ENCODE measurements at places on chromosomes 1 and 21.

- no peak for DNase-seq
These were observed 118.8 kb upstream of the IVNS1ABP start for GRCh38 chr1:185435696-185436379.

DNA sequence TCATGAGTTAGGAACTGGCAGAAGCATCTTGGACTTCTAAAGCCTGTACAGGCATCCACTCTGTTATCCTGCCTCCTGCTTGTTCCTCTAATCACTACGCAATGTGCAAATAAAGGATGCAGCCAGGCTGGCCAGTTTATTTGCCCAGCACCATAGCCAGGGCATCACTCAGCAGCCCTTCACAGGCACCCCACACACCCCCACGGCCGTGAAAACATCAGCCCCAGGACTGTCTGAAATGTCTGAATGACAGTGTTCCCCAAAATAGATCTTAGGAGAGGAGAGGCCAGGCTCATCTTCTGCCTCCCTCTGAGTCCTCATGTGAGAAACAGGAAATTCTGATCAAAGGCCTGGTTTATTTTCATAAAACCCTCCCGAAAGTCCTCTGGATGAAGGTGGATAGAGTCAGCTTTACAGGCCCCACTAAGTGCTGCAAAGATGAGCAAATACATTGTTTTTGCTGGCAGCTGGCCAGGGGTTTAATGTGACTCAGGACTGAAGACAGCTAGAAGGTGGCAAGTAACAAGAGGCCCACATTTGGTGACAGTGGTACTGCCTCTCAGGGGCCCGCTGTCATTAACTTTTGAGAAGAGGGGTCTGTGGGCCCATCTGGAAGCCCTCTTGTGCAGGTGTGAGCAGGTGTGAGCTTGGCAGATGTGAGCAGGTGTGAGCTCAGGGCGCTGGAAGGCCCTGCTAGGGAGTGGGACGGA is 32.9 kb downstream of the GRHL3 start:
- DNase-seq: peak; percentile 61

DNA sequence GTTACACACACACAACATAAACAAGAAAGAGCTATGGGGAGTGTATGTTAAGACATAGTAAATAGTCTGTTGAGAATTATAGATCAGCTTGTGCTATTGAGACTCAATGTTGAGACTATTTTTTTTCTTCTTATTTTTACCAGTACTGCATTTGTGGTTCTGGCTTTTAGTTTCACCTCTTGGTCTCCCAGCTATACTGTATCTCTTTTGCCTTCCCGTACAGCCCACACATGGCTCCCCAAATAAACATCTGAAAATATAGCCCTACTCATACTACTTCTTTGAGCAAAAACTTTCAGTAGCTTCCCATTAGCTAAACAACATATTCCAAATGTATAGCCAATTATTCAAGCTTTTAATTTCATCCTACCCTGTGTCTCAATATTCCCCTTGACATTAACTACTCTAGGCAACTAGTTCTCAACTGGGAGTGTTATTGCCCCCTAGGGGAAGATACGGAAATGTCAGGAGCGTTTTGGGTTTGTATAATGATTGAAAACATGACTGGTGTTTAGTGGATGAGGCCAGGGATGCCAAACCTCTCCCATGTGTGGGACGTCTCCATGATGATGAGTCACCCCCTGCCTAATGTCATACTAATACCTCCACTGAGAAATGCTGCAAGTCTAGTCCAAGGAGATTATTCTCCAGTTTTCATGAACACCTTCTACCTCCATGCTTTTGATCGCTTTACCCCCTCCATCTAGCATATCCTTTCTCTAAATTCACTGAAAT is 6.8 kb downstream of the RPE65 start:
- DNase-seq: peak; percentile 63

GRCh38 chr1:38558500-38559445 is 300.8 kb downstream of the RRAGC start:
- no peak for DNase-seq

GRCh38 chr1:159055181-159055641 is 21.4 kb downstream of the AIM2 start:
- DNase-seq: no peak

DNA sequence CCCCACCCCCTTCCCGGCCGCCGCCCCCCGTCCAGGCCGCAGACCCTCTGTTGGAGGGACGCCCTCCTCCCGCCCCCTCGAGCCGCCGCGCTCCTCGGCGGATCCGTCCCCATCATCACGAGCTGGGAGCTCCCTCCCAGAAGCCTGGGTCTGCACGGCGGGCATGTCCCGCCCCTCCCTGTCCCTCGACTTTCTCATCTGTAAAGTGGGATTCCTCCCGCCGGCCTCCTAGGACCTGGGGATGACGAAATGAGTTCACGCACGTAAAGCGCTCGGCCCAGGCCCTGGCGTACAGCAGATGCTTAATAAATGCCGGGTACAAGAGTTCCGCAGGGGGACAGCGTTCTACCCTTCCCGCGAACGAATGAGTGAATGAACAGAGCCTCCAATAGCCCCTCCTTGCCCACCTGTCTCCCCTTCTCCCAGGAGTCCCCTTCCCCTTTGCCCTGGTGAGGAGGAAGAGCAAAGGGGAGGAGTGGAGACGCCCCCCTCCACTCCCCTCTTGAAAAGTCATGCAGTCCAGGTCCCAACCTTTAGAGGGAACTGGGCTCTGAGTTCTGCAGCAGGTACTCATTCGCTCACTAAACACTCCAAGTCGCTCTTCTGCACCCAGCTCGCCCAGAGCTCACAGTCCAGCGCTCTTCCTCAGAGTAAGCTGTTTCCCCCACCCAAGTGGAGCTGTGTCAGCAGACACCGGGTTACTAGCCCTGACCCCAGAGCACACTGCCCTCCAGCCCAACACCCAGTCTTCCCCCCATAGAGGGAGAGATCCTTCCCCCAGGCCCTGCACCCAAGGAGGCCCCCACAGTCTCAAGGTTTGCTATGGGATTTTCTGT is 16.8 kb downstream of the RAP1GAP start:
- DNase-seq: no peak

GRCh38 chr1:185050823-185051451 is 5.6 kb downstream of the RNF2 start:
- no peak for DNase-seq

- no peak for DNase-seq
These were observed 44.8 kb downstream of the DHRS3 start for GRCh38 chr1:12573015-12573825.

GRCh38 chr1:42319128-42319851 is 15.7 kb downstream of the FOXJ3 start:
- peak; percentile 81 for DNase-seq

- no peak for DNase-seq
These were observed 39.2 kb downstream of the NSL1 start for GRCh38 chr1:212752252-212752933.

GRCh38 chr21:16181018-16181417 is 451.2 kb downstream of the USP25 start:
- DNase-seq: peak; percentile 45

GRCh38 chr1:246081138-246081702 is 425.9 kb downstream of the SMYD3 start:
- DNase-seq: no peak

DNA sequence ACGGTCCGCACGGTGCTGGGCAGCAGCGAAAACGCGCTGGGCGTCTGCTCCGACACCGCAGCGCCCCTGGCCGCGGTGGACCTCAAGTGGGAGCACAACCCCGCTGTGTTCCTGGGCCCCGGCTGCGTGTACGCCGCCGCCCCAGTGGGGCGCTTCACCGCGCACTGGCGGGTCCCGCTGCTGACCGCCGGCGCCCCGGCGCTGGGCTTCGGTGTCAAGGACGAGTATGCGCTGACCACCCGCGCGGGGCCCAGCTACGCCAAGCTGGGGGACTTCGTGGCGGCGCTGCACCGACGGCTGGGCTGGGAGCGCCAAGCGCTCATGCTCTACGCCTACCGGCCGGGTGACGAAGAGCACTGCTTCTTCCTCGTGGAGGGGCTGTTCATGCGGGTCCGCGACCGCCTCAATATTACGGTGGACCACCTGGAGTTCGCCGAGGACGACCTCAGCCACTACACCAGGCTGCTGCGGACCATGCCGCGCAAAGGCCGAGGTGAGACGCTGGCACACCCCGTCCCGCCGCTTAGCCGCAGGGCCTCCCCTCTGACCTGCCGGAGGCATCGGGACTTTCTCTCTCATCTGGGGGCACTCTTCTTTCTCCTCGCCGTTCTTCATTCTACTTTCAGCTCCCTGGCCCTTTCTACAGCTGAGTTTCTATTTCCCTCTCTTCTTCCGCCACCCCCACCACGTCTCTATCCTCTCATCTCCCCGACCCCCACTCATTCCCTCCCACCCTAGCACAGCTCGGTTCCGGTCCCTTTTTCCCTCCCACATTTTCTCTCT is 1.0 kb downstream of the NPR1 start:
- DNase-seq: no peak

DNA sequence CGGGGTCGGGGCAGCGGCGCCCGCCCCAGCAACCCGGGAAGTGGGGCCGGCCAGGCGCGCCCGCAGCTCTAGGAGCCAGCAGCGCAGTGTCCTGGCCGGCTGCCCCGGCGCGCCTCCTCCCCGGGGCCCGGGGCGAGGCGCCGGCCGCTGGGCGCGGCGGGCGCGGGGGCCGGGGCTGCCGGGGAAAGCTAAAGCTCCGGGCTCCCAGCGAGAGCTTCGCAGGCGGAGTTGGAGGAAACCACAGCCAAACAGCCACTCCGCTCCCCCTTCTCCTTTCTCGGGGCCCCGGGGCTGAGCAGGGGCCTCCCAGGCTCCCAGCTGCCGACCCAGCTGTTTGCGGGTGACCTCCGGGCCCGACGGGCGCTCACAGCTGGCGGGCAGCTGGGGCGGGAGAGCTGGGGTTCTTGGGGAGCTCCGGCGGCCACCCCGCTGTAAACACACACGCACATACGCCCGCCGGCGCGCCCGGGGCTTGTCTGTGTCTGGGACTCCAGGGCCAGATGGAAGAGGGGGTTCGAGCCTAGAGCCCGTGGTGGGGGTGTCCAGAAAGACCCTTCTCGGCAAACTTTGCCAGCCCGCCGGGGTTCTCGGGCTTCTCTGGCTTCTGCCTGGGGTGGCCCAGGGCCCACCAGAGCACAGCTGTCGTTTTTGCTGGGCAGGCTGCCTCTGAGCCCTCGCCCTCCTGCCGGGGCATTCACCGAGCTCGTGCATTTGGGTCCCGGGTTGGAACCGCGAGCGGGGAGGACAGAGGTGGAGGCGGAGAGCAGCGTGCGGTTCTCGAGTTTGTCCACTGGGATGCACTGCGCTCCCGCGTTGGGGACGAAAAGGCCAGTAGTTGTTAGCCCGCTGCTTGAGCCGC is 1.5 kb downstream of the AJAP1 start:
- peak; percentile 75 for DNase-seq

DNA sequence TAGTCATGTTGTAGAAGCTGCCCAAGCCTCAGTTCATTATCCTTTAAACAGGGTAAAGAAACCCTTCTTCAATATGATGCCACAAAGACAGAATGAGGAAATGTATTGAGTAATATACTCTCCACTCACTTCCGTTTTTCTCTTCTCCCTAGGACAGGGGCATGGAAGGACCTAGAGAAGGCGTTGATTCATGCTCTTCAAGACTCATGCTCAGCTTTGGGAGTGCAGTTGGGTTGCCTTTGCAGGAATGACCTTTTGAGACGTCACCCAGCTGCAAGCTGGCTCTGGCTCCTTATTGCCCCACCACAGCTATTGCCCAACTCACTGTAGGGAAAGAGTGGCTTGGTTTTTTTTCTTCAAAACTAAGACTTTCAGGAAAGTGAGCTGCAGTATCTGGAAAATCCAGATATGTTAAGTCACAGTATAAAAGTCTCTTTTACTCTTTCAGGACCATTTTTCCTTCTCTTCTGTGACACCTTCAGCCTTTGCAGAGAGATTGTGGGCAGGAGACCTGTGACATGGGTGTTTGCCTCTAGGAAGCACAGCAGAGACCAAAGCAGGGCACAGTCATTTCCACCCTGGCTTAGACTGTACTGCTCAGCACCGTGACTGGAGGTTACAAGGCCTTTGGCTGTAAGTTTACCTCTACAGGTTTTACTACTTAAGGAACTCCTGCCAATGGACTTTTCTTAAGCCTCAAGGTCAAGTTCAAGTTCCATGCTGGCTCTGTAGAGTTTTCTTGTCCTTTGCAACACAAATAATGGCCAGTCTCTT is 39.5 kb downstream of the XCL2 start:
- DNase-seq: no peak

DNA sequence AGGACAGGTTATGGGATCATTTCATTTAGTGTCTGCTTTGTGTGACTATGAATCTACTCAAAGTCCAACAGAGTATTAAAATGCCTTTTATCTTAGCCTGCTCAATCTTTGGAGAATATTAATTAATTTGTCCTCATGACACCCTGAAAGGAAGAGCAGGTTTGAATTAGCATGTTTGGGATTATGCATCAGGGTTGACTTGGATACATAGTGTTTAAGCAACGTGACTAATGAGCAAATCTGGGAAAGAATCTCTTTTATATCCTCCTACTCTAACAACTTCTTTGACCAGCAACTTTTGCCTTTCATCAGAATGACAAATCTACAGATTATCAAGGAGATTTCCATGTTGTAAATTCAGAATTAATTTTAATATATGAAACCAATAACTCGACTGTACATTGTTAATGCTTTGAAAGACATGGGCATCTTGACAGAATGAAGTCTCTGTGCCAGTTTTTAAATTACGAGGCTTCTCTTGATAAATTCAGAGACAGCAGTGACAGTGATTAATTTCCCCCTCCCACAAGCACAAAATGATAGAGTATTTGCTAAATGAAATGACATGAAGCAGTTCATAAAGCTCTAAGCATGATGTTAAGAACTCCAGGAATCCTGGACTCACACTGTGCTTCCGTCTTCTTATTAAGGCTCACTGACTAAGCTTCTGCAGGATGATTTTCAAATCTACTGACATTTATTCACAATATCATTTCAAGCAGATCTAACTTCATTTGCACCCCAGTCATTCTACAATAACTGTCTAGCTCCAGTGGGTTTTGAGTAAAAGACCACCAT is 156.5 kb downstream of the PCNX2 start:
- DNase-seq: peak; percentile 6

GRCh38 chr1:41536361-41536802 is 51.9 kb upstream of the EDN2 start:
- DNase-seq: peak; percentile 12

GRCh38 chr1:93338387-93339146 is 7.1 kb upstream of the DR1 start:
- peak; percentile 97 for DNase-seq

DNA sequence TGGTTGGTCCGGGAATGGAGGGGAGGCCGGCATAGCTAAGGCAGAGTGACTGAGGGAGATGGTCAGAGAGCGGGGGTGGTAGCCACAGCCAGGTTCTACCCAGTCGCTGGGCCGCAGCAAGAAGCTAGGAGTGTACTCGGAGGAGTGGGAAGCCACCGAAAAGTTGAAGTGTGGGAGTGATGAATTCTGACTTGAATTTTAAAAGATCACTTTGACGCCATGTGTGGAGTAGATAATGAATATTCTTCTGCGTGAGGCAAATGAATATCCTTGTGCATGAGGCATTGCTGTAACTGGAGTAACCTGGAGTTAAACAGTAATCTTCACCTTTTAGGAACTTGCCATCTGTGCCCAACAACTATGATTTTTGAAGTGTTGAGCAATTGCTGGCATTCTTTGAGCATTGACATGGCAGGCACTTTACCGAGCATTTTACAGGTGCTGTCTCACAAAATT is 6.9 kb downstream of the CTPS1 start:
- no peak for DNase-seq

- no peak for DNase-seq
These were observed 205.7 kb downstream of the TOMM20 start for GRCh38 chr1:234922987-234923386.

- DNase-seq: no peak
These were observed 106.6 kb upstream of the CXADR start for GRCh38 chr21:17406202-17406601.

- peak; percentile 34 for DNase-seq
These were observed 59.8 kb downstream of the KIRREL1 start for GRCh38 chr1:158053276-158053675.

Data from fibroblast of skin of scalp (primary cell).